ENCODE measurements at places on chromosomes 6 and 20.

DNA sequence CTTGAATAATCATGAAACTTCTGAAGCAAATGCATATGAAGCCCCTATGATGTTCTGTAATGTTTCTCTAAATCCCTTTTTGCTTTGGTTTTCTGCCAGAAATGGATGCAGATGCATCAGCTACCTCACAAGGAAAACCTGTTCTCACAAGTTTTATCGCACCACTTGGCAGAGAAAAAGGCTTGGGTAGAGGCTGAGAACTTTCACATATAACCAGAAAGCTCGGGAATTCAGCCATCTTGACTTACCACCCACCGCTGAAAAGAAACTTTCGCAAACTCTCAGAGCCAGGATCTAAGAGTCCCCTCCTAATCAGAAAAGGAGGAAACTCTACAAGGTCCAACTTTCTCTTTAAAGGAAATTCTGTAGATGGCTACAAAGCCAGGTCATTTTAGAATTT lies 36.2 kb upstream of the ADTRP start:
- DNase-seq, result no peak

- DNase-seq, result no peak
Observed at GRCh38 chr20:2775139-2775538, 25.3 kb downstream of the CPXM1 start.

- DNase-seq, result no peak
Observed at GRCh38 chr6:89799756-89800155, 19.8 kb downstream of the MDN1 start.

DNA sequence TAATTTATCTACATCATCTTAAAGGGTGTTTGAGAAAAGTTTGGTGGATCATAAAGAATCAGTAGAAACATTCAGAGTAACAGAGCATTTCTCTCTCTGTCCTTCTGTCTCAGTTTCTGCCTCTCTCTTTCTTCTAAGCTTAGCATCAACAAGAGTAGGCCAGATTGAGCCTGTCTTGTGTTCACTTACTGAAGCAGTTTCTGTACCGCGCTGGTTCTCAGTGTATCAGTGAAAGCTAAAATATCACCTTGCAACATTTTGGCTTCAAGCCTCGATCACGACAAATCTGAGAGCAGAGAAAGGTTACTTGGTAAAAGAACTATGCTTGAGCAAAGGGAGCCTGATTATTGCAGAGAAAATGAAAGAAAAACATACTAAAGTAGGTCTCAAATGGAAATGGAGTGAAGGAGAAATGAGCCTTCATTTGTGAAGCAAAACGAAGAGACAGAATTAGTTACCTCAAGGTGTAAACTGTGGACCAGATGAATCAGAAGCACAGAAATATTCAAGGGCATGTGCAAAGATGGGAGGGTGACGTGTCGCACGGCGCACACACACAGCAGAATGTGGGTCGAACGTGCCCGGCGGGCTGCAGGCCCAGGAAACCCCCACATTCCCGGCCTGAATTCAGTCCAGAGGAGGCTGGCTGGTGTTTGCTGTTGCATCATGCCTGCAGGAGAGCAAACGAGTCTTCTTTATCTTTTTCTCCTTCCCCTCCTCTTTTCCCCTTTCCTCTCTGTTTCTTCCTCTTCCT lies 509.3 kb downstream of the QKI start:
- no peak for DNase-seq

- no peak for DNase-seq
Observed at GRCh38 chr6:126876446-126876845, 242.0 kb upstream of the RSPO3 start.

GRCh38 chr6:19851241-19852089 lies 14.3 kb downstream of the ID4 start:
- DNase-seq, result peak; percentile 64

- DNase-seq, result no peak
Observed at GRCh38 chr6:93581371-93581770, 162.0 kb upstream of the EPHA7 start.

DNA sequence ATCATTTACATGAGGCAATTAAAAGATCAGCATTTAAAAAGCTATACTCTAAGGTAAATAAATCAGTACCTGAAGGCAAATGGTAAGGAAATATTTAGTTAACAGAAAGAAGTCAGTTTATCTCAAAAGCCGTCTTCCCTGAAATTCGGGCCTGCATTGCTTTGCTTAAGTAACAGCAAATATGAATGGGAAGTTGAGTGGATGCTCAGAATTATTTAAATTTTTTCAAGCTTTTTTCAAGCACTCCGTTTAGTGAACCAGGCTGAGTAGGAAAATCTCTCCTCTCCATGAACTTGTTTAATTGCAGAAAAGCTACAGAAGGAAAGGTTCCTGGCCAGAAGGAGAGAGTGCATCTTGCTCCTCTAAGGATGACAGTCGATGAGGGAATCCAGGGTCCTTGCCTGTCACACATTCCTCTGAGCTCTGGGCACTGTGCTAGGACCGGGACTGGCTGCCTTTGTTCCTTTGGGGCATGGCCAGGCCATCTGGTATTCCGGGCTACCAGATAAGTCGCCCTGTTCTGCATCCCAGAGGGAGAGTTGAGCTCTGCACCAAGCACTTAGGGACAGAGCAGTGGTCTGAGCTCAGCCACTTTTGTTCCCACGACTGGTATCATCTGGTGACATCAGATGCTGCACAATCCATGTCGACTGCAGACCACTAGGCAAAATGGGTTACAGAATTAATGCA lies 77.6 kb downstream of the RIN2 start:
- no peak for DNase-seq

DNA sequence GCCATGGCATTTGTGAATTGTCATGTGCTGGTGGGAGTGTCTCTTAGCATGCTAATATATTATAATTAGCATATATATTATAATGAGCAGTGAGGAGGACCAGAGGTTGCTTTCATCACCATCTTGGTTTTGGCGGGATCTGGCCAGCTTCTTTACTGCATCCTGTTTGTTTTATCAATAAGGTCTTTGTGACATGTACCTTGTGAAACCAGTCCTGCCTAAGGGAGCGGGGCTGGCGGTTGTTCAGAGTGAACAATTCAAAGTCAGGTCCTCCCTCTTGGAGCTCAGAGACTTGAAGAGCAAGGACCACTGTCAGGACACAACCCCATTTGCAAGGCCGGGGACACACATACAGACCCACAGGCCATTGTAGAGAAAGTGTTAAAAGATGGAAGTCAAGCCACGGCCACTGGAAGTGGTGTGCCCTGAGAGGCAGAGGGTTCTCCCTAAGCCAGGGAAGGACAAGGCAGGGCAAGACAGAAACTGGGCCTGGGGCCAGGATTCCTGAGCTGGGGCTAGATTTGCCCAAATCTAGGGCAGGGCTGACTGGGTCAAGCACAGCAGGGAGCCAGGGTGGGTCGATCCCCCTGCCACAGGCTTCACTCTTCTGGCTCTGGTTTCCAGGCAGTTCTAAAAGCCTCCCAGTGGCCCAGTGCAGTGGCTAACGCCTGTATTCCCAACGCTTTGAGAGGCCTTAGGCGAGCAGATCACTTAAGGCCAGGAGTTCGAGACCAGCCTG lies 14.2 kb downstream of the SLC52A3 start:
- no peak for DNase-seq

DNA sequence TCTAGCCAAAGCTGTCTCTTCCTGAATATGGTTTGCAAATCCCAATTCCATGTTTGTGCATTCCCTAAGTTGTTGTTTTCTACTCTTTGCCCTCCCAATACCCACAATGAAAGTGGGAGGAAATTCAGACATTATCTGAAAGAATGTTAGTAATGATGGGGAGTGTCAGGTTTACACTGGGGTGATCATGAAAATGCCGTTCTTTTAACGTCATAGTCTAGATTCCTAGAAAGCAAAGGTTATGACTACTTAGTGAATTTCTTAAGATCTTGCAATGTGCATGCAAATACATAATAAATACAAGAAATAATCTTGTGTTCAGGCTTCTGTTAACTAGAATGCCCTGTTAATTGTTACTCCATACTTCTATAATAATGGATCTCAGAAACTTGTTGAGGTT lies 101.0 kb downstream of the LCA5 start:
- DNase-seq, result no peak

DNA sequence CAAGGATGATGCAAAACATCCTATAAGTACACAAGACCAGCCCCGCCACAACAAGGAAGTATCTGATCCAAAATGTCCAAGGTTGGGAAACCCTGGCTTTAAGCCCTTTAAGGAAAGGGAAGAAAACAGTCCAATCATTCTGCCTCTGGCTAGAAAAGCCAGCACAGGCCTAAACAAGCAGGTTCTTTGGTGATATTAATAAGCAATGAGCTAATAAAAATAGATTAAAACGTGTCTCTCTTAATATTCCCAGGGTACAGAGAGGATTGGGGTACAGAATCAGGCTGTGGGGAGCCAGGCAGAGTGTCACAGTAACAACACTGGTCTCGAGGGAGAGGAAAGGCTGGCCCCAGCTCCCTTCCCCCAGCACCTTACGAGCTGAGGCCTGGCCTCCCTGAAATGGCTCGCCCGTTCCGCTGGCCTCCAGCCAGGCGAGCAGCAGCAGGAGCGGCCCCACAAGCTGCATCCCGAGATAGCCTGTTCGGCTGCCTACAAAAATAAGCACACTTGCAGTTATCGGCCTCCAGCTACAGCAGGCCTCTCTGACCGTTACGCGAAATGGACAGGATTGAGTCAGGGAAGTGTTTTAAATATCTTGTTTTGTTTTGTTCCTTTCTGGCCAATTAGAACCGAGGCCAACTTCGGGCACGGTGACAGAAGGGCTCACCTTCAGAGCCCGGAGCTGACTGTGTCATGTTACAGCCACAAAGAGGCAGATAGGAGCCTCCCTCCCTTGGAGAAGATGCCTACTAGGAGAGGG lies 4.0 kb upstream of the ZMYND8 start:
- no peak for DNase-seq

DNA sequence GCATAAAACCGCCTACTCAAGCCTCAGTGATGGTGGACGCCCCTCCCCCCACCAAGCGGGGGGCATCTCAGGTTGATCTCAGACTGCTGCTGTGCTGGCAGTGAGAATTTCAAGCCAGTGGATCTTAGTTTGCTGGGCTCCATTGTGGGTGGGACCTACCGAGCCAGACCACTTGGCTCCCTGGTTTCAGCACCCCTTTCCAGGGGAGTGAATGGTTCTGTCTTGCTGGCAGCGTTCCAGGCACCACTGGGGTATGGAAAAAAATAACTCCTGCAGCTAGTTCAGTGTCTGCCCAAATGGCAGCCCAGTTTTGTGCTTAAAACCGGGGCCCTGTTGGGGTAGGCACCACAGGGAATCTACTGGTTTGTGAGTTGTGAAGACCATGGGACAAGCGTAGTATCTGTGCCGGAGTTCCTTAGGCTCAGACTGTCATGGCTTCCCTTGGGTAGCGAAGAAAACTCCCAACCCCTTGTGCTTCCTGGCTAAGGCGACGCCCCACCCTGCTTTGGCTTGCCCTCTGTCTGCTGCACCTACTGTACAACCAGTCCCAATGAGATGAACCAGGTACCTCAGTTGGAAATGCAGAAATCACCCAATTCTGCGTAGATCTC lies 1334.5 kb upstream of the ADGRB3 start:
- no peak for DNase-seq

DNA sequence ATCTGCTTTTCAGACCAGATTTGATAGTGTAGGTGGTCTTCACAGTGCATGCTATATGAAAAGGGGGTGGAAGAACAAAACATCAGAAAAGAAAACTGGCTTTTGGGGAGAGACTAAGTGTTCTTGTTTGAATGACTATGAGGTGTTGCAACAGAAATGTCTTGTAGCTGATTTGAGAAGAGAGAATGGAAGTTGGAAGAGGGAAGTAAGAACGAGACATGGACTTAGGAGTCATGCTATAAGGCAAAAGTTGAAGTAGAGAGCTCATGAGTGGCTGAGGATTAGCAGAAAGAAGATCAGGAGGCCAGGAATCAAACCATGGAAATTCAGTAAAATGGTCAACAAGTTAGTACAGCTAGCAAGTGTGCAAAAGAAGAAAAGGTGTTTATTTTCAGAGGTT lies 32.1 kb downstream of the FNDC1 start:
- no peak for DNase-seq

DNA sequence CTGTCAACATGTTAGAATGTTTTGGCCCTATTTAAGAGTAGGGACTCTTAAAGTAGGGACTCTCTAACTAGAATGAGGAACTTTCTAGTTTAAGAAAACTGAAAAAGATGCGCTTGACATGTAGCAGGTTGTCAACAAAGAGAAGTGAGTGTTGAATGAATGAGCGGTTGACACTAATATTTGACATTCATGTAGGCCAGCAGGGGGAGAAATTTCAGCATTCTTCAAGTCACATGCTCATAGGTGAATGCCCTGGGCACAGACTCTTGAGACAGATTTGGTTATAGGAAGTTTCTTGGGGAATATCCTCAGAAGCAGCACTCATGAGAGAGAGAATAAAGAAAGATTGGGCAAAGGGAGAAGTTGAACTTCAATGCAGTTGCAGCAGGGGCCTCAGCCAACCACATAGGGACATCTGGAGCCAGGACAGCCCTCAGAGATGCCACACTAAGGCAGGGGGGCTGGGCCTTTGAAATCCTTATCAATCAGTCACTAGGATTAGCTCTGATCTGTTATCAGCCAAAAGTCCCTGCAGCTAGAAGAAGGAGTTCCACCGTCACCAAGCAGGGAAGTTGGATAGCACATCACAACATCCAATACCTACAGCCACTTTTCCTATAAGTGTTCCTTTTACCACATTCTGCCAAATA lies 145.1 kb upstream of the FKBP1C start:
- DNase-seq, result no peak

GRCh38 chr6:122996794-122997505 lies 915 bp downstream of the CLVS2 start:
- no peak for DNase-seq

DNA sequence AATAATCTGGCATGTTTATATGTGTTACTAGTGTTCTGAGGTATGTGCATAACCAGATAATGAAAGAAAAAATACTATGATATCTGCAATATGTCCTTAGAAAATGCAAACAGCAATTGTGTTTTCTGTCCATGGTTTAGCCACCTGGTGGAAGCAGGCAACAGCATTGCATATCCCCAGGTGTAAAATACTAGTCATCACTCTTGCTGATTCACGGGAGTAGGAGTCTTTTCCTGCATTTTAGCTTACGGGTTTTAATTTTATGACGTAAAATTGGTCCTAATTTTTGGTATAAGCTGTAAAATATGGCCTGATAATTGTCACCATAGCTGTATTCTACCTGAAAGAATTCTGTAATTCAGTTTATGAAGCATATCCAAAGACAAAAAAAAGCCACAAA lies 2.5 kb downstream of the RNF182 start:
- DNase-seq, result no peak

DNA sequence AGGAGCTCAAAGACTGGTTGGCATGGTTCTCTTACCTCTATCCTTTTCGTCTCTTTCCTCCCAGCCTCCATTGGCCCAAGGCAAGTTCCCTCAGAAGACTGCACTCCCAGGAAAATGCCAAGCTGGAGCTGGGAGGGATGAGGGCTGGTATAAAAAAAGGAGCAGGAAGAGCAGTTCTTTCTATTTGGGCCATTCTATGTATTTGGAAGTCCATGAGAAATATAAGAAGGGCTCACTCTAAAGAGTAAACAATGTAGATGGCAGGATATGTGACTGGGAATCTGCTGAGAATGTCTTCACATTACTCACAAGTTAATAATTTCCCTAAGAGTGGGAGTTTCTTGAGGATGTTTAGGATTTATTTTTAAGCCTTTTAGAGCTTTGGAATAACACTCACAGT lies 36.6 kb upstream of the ADTRP start:
- no peak for DNase-seq

GRCh38 chr6:108052706-108053105 lies 21.8 kb downstream of the OSTM1 start:
- DNase-seq, result no peak

- no peak for DNase-seq
Observed at GRCh38 chr6:11769811-11770545, 8.6 kb downstream of the ADTRP start.

- no peak for DNase-seq
Observed at GRCh38 chr20:7770046-7770445, 170.2 kb downstream of the HAO1 start.

All from fibroblast of skin of left biceps (primary cell).